ENCODE measurements at places on chromosomes 7 and 10.
A peak's percentile ranks its signal among the peaks of the same experiment; 100 is the strongest.

DNA sequence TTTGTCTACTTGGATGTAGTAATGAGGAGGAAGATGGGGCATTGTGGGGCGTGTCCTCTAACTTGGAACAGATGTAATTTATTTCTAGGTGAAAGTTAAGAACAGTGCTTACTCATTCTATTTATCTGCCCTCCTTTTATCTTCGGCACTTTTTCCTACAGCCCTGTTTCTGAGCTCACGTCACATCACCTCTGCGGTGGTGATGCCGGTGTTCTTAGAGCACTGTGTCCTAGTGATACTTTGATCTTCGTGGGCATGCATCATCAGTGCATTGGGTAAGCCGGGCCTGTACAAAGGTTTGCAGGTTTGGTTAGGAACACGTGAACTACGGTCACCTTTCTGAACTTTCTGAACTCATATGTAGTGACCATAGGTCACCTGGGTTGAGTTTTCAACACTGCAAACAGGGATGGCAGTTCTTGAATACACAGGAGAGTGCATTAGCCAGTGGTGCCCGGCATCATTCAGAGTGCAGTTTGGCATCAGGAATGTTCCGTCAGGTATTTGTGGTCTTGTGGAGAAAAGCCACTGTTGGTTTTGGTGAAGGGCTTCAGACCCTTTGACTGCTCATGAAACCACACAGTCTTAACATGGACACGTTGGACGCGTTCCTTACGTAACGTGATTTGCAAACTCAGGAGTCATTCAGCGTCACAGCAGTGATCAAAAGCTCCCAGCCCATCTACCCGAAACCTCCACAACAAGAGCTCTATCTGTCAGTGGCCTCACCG is 5.6 kb downstream of the POR start:
- DNase-seq, result no peak

GRCh38 chr10:96576277-96576980 is 10.4 kb downstream of the TM9SF3 start:
- no peak for DNase-seq

DNA sequence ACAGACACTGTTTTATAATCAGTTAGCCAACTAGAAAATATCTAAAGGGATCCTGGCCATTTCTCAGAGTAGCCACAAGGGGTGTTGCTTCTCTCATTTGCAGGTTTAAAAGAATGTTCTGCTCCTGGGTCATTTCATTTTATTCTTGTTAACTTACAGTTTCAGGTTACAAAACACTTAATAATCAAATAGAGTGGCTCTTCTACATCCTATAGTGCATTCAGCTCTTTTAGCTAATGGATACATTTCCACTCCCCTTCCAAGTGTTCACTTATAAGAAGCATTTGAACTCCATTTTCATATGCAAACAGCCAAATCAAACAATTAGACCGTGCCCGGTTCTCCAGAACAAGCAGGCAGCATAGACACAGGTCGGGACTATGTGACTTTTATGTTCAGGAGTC is 117.5 kb downstream of the TRIL start:
- no peak for DNase-seq

DNA sequence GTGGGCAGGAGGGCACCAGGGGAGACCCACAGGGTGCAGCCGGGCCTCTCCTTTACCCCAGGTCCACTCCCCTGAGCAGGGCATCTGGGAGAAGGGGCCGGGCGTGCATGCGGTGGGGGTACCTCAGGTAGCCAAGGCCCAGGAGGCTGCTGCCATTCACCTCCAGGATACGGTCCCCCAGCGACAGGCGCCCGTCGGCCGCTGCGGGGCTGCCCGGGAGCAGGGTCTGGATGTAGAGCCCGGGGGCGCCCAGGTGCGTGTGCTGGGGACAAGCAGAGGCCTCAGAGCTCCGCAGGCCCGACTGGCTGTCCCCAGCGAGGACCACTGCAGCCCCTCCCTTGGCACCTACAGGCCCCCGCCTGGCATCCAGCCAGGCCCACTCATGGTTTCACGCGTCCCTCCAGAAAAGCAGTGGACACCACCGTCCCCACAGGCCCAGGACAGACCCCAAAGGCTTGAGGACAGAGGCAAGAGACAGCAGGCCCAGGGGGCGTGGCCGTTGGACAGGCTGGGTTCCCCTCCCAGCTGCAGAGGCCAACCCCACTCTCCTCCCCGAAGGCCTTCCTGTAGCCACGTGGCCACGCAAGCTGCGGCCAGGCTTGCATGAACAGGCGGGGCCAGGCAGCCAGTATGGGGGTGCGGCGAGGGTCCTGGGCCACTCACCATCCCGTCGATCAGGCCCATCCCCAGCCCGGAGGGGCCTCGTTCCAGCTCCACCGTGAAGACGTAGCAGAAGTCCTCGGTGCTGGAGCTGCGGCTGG is 24.3 kb downstream of the AP5Z1 start:
- DNase-seq, result no peak

DNA sequence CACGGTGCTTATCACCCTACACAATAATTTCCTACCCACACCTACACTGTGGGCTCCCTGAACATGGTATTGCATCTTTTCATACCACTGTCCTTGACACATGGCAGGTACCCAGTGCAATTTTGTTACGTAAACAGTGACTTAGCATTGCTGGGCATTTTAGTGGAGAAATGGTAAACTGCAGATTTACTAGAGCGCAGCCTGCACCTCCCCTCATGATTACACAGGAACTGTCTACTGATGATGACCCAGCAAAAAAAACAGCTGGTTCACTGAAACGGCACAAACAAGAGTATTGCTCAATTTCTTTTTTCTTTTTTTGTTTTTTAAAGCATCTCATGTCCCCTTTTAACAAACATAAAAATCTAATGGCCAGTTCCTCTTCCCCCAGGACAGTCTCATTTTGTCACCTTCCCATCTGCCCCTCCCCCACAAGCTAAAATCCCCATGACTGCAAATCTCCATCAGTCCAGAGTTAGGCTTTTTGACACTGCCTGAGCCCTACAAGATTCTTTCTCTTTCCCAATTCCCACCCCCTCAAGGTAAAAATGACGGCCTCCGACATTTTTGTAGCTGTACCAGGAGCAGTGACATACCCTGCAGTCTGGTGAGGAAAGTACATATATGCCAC is 2.8 kb downstream of the ZNF746 start:
- DNase-seq, result no peak

- DNase-seq, result no peak
Observed at GRCh38 chr7:4209126-4209525, 473.0 kb upstream of the FOXK1 start.

- no peak for DNase-seq
Observed at GRCh38 chr10:78542521-78542920, 508.9 kb downstream of the RPS24 start.

GRCh38 chr7:2142386-2142785 is 90.4 kb downstream of the MAD1L1 start:
- no peak for DNase-seq

- DNase-seq, result no peak
Observed at GRCh38 chr7:73431041-73431835, 2.3 kb upstream of the FZD9 start.

- DNase-seq, result no peak
Observed at GRCh38 chr10:111035542-111035941, 41.3 kb upstream of the ADRA2A start.

GRCh38 chr10:43640603-43641002 is 8.1 kb downstream of the ZNF32 start:
- DNase-seq, result no peak

DNA sequence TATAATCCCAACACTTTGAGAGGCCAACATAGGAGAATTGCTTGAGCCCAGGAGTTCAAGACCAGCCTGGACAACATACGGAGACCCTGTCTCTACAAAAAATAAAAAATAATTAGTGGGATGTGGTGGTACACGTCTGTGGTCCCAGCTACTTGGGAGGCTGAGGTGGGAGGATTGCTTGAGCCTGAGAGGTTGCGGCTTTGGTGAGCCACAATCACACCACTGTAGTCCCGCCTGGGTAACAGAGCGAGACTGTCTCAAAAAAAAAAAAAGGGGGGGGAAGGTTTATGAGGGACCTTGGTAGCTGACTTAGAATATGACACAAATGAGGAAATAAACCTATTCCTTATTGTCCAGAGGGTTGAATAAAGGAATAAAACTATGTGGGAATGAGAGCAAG is 30.8 kb downstream of the SCD start:
- no peak for DNase-seq

DNA sequence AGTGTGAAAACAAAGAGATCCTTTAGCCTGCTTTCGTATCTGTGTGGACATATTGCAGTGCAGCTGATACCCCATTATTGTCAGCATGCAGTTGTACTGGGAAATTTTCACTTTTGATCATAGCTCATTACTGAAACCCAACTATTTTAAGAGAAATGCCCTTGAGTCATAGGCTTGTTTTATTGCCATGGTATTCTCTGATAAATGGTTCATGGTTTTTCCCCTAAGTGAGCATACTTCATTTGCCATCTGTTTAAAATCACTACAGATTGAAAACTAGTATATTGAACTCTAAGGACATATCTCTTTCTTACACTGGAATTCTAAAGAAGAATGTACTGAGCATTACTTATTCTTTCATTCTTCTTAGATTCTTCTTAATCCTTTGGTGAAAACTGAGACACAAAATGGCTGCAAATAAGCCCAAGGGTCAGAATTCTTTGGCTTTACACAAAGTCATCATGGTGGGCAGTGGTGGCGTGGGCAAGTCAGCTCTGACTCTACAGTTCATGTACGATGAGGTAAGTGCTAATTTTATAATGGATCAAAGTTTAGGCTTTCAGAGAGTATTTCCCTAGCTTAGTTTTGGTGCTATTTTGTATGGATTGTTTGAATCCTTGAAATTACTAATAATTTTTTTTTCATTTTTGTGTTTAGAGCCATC is 63.0 kb downstream of the RALA start:
- DNase-seq, result peak; percentile 70

GRCh38 chr10:120514035-120514620 is 57.1 kb downstream of the PLPP4 start:
- no peak for DNase-seq

DNA sequence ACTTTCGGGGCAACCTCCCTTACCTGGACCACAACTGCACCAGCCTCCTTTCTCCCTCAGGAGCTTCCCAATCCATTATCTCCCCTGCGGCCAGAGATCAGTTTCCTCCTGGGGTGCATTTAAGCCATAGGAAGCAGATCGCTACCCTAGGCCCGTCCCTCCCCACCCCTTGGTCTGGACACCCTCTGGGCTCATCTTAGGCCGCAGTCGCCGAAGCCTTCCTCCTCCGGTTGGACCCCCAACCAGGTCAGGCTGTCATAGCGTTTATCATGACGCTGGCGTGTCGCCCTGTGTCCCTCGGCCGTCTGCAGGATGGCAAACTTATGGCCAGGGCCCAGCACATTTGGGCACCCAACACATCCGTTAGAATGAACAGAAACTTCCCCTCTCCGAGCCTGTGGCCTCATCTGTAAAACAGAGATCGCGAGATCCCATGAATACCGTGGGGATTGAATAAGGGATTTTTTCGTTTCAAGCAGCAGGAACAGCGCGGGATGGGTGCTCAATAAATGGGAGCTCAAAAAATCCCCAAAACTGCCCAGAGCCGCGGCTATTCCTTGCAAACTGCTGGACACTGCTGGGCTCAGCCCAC is 669 bp upstream of the AP5Z1 start:
- peak; percentile 40 for DNase-seq

DNA sequence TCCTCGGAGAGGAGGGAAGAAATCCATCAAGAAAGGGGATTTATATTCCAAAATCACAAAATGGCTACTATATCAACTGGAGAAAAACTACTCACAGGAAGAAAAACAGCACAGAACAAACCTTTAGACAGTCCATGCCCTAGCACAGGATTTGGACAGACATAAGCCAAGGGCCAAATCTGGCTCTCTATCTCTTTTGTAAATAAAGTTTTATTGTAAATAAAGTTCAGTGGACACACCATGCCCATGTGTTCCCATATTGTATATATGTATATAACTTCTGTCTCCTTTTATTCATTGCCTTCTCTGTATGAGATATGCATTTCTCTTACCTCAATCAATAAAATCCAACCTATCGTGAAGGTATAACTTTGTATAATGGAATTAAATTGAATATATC is 742.8 kb upstream of the LRRTM3 start:
- no peak for DNase-seq

DNA sequence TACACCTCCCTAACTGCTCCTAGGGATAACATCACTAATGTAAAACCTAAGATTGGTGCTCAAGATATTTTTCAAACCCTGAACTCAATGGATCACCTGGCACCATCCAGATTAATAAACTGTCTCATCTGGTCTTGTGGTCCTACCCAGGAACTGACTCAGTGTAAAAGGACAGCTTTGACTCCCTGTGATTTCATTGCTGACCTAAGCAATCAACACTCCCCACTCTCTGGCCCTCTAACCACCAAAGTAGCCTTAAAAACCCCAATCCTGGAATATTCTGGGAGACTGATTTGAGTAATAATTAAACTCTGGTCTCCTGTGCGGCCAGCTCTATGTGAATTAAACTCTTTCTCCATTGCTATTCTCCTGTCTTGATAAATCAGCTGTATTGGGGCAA is 6.2 kb upstream of the USP54 start:
- DNase-seq, result no peak

- DNase-seq, result no peak
Observed at GRCh38 chr7:102211590-102212550, 74.8 kb upstream of the SH2B2 start.

DNA sequence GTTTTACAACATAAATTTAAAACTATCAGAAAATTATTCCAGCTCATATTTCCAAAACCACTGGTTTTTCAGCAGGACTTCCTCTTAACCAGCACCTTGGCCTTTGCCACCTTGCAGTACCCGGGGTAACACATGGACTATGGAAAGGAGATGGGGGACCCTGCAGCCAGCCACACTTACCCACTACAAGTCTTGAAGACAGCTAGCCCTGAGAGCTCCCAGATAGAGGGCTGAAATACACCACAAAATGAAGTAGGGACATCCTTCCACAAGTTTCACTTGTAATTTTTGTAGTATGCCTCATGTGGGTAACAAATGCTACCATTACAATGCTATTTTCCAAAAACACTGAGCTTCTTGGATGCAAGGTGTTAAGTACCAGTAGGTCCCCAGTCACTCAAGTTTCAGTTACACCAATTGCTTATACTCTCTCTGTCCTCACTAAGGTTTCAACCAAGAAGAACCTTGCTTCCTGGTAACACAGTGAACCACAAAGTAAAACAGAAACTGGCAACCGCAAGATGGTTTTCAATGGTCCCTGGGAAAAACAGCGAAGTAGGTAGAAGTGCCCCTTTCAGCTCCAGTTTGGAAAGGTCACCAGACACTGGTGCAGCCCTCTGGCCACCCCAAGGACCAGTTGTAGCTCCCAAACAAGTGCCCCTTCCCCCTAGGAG is 110.9 kb downstream of the SGMS1 start:
- DNase-seq, result no peak

DNA sequence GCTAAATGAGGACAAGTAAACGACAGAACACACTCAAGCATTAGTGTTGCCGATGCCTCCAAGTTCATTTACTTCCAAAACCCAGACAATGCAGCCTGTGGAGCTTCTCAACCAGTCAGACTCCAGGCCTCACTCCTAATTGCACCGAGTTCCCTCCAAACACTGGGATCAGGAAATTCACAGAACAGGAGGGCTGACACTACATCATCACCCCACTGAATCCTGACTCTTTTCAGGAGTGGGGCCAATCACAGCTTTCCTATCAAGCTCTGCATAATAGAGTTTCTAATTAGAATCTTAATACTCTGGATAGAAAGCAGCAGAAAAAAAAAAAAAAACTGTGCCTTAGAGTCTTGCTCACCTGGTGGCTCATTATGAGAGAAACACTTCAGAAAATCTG is 103.7 kb downstream of the GLI3 start:
- no peak for DNase-seq
